ENCODE measurements at places on chromosomes 7 and 10.
A peak's percentile ranks its signal among the peaks of the same experiment; 100 is the strongest.

GRCh38 chr10:99799613-99800012 is 17.2 kb downstream of the ABCC2 start:
- no peak for DNase-seq

DNA sequence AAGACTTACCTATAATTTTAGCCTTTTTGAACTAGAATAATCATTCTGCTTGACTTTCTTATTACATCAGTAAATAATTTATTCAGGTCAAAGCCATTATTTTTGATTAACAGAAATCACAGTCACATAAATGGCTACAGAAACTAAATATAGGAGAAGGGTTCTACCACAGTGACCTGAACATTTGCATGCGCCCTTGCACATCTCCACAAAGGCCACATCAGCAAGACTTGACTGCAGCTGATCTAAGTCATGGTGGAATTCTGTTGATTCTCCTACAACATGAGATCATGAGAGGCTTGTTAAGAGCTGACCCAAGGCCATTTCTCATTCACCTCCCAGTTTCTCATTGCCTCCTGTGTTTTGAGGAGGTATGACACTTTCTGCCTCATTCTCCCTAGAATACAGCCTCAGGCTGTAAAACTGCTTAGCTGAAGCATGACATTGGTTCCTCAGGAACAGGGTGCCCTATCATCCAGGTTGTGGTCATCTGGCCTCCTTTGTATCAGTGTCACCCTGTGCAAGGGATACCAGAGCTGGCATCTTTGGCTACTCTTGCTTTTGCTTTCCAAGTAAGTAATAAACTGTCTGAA is 6.7 kb upstream of the IMMP2L start:
- no peak for DNase-seq

DNA sequence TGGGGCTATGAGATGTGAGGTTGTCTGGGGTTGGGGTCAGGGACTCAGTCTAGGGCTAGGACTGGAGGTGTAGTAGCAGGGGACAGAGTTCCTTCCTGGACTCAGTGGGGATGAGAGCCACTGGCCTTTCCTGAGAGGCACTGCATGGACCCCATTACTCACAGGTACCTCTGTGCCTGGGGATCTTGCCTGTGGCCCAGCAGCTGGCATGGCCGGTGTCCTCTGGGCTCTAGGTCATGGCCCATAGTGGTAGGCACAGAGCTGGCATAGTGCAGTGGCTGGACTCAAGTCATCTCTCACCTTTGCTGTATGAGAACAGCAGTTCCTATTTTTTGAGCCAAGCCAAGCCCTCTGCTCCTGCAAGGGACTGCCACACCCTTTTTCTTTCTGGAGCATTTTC is 51.9 kb downstream of the NEURL1 start:
- DNase-seq = no peak

DNA sequence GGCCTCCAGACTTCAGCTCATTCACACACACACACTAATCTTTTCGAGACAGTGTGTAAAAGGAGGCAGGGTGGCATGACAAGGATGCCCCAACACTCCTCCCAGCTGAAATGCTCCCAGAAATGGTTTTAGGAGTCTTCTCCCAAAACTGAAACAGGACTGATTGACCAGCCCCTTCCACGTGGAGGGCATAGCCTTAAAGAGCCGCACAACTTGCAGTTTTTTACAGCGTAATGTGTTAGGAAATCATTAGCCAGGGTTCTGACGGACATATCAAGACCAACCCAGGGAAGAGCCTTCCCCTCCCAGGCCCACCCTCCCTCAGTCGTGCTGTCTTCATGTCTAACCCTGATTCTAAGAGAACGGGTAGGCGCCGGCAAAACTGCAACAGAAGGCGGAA is 224.6 kb downstream of the TNS3 start:
- peak; percentile 34 for DNase-seq

DNA sequence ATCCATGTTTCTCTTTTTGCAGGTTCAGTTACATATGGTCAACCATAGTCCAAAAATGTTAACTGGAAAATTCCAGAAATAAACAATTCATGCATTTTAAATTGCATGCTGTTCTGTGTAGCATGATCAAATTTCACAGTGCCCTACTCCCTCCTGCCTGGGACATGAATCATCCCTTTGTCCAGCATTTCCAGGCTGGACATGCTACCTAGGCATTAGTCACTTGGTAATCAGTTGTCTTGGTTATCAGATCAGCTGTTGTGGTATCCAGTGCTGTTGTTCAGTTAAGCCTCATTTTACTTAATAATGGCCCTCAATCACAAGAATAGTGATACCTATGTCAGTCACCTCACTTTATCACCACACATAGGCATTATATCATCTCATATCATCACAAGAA is 7.3 kb upstream of the PNLIP start:
- DNase-seq = no peak

DNA sequence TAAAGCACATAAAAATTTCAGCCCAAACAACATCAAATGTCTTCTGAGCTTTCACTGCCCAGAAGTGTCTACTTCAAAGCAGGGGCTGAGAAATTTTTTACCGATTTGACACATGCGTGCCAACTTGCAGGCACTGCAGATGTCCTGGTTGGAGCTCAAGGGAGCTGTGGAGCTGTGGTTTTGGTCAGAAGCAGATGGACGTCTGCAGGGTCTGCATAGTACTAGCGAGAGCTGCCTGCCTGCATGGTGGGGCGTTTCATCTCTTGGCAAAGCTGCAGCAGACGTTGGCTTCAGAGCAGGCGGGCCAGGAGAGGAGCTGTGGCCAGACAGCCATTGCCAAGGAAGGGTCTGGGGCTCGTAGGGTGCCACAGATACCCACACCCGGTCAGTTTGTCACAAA is 296.7 kb downstream of the GLRX3 start:
- DNase-seq = no peak

GRCh38 chr7:39221901-39222300 is 244.2 kb downstream of the POU6F2 start:
- DNase-seq = no peak

GRCh38 chr7:30285067-30285535 is 704 bp downstream of the ZNRF2 start:
- DNase-seq = no peak

- no peak for DNase-seq
Measured at GRCh38 chr7:70577078-70577477, 554.9 kb upstream of the GALNT17 start.

DNA sequence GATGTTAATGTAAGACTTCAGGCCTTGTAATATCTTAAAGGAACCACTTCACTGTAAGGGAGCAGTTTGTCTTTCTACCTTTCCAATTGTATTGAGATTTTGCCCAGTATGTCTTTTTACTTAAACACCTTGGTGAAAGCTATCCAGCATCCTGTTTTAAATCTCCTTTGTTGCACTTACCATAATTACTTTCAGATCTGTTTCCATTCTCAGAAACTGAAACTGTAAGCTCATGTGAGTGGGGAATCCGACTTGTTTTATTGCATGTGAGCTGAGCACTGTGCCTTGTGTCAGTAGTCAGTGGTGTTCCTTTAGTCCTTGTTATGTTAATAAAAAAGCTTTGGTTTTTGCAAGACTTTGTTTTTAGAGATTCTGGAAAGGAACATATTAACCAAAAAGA is 42.2 kb downstream of the BMPR1A start:
- DNase-seq = no peak

GRCh38 chr10:24711465-24711864 is 12.2 kb downstream of the ARHGAP21 start:
- DNase-seq = no peak

- DNase-seq = no peak
Measured at GRCh38 chr7:95716357-95717122, 55.8 kb upstream of the DYNC1I1 start.

- no peak for DNase-seq
Measured at GRCh38 chr7:127396184-127396583, 3.7 kb upstream of the ZNF800 start.

DNA sequence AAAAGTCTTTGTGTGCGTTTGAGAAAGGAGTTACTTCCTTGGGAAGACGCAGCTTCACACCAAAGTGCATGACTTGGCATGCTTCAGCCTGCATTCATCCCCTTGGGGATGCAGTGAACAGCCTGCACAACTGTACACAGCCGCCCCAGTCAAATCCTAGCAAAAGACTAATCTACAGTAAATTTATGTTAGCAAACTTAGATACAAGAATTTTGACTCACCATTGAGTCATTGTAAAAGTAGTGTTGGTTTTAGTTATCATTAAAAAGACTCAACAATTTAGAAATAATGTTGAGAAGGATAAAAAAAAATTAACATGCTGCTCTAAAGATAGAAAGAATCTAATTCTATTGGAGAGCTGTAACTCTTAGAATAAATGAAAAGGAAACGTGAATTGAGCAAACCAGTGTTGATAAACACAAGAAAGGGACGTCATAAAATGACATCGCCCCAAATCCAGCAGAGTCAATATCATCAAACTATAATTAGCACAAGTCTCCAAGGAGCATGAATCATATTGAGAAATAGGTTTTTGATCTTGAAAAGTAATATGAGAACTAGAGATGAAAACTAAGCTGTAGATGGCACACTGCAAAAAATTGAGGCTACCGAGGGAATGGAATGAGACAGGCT is 11.9 kb upstream of the OPTN start:
- no peak for DNase-seq

DNA sequence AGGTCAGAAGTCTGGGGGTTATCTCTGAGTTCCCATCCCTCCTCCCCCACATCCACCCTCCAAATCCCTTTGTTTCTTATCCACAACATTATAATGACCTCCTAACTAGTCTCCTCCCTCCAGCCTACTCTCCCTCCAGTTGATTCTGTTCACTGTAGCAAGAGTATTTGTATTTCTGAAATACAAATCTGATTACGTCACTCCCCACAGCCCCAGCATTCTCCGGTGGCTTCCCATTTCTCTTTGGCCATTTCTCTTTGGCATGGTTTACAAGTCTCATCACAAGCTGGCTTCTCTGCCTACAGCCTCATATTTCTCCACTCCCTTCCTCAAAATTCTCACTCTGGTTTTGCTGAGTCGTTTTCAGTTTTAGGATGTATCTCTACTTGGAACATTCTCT is 24.6 kb upstream of the MRPS33 start:
- no peak for DNase-seq

GRCh38 chr7:69208848-69209247 is 389.4 kb upstream of the AUTS2 start:
- no peak for DNase-seq

- DNase-seq = no peak
Measured at GRCh38 chr7:73526896-73527821, 5.1 kb upstream of the BAZ1B start.

DNA sequence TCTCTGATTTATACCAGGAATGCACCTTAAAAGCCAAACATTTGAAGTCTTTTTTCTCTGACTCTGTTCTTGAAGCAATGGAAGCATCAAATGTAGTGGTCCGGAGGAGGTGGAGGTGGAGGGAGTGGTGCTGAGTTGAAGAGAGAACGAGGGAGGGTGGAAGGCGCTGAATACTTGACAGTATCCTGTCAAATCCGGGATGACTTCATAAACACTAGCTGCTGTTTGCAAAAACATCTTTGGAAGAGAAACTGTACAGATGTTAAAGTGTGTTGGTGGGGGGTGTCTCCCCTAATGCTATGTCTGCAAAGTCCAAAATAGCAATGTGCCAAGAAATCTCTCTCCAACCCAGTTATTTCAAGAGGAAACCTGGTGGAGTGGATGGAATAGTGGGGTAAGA is 328.5 kb upstream of the AUTS2 start:
- DNase-seq = no peak

DNA sequence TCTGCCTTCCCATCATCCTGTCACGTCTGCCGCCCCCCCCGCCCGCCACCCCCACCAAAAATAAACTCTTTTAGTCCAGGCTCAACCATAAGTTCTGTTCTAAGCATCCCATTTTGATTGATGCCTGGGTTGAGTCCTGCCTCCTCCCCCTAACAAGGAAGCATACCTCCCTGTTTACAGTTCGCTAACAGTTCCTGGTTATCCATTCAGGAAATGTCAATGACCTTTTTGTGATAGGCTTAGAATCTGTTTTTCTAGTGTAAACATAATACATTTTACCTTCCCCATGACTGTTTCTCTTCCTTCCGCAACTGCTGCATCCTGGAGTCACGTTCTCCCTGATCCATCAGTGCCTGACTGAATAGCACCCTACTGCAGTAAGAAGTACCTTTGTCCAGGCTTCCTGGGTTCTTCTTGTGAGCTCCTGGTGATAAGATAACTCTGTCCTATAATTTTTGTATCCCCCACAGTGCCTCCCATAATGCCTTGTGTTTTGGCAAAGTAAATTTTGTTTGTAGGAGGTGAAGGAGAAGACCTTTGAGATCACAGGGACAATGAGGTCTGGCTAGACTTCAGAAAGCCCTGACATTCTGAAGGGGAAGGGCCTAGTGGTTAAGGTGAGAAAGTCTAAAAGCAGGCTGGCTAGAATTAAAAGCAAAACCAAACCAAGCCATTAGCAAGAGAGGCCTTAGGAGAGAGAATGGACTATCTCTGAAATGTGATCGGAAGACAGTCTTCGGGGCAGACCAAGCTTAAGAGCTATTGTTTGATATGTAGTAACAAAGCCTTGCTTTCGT is 7.3 kb downstream of the AGFG2 start:
- no peak for DNase-seq

DNA sequence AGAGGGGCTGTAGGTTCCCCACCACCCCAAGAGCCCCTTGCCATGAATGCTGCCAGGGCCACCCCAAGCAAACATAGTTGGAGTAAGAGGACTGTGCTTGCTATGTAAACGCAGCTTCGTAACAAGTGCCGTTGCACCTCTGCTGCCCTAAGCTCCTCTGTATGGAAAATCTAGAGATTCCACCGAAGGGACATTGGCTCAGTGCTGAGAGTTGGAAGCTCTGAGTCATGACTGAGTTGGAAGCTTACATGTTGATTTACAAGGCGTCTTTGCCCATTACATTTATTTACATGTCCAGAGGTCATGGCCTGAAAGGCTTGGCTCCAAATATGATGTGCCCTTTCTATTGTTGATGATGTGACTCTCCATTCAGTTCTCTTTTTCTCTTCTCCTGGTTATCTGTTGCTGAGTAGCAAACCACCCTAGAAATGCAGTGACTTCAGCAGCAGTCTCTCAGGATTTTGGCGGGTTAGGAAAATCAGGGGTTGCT is 233.1 kb upstream of the TCF7L2 start:
- no peak for DNase-seq

GRCh38 chr7:127888411-127888810 is 142.8 kb downstream of the LRRC4 start:
- DNase-seq = no peak

All from right forelimb (tissue), 1 donor.